ENCODE measurements at places on chromosomes 3 and 15.

GRCh38 chr3:52433996-52434479, 10.9 kb downstream of the SEMA3G start:
- no peak for DNase-seq

DNA sequence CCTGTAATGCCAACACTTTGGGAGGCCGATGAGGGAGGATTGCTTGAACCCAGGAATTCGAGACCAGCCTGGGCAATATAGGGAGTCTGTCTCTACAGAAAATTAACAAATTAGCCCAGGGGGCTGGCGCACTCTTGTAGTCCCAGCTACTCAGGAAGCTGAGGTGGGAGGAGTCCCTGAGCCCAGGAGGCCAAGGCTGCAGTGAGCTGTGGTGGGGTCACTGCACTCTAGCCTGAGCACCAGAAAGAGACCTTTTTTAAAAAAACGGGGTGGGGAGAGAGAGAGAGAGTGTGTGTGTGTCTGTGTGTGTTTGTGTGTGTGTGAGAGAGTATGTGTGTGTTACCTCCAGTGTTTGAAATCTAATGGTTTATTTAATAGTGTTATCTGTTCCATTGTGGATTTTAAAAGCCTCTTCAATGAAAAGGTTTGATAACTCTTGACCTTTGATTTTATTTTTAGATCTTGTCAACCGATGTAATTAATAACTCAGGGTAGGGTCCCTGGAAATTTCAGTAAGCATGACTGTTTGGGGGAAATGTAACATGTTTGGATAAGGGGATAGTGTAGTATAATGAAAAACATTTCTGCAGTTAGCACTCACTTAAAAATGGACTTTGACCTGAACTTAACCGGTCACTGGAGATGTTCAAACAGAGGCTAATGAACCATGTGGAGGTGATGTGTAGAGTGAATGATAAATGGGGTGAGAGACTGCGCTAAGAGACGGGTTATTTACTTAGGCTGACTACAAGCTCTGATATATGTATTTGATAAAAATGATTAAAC, 29.7 kb downstream of the LRCH3 start:
- DNase-seq: peak; percentile 42

DNA sequence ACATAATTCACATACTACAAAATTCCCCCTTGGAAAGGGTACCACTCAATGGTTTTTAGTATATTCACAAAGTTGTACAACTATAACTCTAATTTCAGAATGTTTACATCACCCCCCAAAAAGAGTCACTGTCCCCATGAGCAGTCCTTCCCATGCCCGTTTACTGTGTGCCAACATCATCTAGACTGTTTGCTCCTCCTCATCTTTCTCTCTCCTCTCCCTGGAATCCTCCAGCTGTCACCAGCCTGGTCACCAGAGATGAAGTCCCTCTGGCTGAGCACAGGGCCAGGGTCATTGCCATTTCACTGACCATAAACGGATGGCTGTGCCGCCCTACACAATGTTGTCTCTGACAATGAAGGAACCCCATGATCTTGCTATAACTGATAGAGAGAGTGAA, 45.2 kb downstream of the C2CD4B start:
- no peak for DNase-seq

DNA sequence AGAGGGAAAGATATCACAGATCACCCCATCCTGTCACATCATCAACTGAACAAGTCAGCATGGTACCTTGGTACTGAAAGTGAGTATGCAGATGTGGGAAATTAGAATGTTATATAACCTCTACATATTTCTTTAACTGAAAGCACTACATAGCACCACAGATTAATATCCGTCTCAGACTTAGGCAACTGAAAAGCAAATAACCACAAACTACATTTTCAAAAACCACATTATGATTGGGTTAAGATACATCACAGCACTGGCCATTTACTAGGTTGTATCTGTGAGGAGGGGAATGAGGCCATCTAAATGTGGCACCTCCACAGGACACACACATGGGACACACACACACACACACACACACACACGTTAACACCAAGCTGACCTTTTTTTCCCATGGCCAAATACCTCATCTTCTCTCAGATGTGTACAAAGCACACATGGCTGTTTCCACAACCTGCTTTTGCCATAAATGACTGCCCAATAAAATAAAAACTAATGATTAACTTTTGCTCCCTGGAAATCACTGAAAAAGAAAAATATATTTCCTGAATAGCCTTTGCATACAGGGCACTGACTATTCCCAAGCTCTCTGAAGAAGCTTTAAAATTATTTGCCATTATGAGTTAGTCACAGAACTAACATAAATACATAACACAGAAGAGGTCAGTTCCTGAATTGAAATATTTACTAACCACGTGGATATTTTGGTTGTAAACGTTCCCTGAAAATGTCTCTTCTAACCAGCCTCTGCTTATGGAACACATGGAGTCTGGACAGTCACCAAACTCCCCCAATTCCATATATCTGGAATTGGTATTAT, 60.1 kb downstream of the SUMF1 start:
- no peak for DNase-seq

GRCh38 chr15:29682781-29683180, 139.5 kb downstream of the TJP1 start:
- no peak for DNase-seq

DNA sequence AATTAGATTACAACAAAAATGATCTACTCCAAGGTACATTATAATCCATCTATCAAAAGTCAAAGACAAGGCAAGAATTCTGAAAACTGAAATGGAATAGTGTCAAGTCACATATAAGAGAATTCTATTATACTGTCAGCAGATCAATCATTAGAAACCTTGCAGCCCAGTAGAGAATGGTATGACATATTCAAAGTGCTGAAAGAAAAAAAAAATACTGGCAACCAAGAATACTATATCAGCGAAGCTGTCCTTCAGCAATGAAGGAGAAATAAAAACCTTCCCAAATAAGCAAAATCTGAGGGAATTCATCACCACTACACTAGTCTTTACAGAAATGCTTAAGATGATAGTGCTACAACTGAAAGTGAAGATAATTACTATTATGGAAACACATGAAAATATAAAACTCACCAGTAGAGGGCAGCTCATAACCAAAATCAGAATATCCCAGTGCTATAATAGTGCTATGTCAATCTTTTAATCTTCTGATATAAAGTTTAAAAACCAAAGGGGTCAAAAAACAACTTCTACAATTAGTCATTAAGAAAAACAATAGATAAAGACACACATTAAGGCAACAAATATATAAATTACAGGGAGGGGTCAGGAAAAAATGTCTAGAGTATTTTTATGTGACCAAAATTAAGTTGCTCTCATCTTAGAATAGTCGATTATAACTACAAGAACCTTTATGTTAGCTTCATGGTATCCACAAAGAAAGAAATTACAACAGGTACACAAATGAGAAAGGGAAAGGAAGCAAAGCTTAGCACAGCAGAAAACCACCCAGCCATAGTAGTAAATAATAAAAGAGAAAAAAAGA, 190.7 kb upstream of the CNTN6 start:
- DNase-seq: no peak

- DNase-seq: no peak
Observed at GRCh38 chr15:73754461-73754860, 1.3 kb upstream of the INSYN1 start.
